Fibroblast of skin of abdomen (primary cell): ENCODE measurements at places on chromosomes 7 and 10.
A peak's percentile ranks its signal among the peaks of the same experiment; 100 is the strongest.

GRCh38 chr7:117907049-117907640 lies 33.9 kb upstream of the CTTNBP2 start:
- DNase-seq: no peak

GRCh38 chr7:99033765-99034164 lies 110.1 kb downstream of the SMURF1 start:
- DNase-seq: no peak

DNA sequence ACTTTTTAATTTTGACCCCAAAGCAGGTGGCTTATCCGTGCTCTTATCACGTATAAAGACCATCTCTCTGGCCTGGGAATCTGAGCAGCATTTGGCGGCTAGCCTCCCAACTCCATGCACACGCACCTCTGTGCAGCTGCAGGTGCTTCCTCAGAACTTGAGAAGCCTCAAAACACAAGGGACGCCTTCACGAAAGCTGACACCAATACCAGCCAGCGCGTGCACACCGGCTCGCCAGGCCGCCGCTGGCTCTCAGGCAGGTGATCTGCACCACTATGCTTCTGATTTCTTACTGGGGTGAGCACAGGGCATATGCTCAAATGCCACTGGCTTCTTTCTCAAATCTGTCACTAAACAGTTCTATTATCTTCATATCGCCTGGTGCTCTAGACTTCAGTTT lies 145.0 kb downstream of the PARD3 start:
- DNase-seq: no peak

GRCh38 chr7:45509222-45509621 lies 64.9 kb upstream of the ADCY1 start:
- DNase-seq: no peak

DNA sequence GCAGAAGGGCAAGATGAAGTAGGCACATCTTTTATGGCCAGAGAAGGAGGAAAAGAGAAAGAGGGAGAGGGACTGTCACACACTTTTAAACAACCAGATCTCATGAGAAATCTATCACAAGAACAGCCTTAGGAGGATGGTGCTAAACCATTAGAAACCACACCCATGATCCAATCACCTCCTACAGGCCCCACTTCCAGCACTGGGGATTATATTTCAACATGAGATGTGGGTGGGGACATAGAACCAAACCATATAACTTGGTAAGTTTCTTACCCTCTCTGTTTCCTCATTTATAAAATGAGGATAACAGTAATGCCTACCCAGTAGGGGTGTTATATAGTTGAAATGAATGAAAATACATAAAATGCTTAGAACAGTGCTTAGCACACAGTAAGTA lies 66.0 kb downstream of the CHCHD3 start:
- no peak for DNase-seq

GRCh38 chr10:128062881-128063563 lies 63.2 kb downstream of the MKI67 start:
- no peak for DNase-seq

GRCh38 chr7:117995850-117996650 lies 122.8 kb upstream of the CTTNBP2 start:
- DNase-seq: peak; percentile 1

DNA sequence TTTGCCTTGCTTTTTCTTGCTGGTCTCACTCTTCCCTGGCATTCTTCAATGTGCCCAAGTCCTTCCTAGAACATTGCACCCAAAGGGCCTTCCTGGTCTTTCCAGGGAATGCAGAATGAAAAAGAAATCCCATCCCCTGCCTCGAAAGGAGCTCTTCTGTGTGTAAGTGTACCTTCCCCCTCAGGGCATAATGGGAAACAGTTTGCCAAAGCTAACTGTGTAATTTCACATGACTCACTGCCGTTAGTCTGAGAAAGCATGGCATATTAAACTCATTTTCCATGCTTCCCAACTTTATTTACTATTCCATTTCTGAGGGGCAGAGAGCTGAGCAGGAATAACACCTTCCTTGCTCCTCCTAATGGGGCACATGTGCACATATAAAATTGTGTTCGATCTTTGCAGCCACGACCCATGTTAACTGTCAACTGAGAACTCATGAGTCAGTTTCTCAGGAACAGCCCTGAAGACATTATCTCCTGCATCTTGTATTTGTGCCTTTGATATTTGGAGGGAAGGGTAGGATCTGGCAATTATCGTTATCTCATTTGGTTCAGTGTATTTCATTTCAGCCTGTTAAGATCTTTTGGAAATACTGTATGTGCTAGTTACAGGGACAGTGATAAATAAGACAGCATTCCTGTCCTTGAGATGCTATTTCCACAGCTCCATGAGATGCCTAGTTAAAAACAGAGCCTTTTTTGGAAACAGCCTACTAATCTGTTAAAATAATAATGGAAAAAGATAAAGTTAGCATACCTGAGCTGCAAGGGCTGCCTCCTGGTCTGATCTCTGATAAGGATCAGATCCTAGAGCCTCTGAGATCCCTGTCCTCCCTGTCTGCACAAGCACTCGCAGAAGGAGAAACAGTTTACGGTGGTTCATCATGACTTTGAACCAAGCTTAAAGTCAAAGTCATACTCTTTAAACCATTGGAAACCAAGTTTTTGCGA lies 42.3 kb downstream of the IKZF1 start:
- no peak for DNase-seq

DNA sequence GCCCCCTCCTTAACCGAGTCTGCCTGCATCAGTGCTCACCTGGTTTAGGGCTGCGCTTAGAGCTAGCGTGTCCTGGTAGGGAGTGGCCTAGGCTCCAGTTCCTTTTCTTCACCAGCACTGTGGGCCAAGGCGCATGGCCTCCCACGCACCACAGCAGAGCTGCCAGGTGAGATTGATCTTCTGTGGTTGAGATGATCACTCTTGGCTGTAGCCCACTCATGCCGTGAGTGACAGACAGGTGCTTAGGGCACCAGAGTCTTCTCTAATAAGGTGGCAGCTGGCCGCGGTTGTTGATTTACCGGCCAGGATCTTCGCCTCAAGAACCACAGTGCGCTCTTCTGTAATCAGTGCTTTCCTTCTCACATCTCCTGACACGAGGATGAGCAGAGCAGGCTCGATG lies 157.2 kb upstream of the INSYN2A start:
- no peak for DNase-seq

DNA sequence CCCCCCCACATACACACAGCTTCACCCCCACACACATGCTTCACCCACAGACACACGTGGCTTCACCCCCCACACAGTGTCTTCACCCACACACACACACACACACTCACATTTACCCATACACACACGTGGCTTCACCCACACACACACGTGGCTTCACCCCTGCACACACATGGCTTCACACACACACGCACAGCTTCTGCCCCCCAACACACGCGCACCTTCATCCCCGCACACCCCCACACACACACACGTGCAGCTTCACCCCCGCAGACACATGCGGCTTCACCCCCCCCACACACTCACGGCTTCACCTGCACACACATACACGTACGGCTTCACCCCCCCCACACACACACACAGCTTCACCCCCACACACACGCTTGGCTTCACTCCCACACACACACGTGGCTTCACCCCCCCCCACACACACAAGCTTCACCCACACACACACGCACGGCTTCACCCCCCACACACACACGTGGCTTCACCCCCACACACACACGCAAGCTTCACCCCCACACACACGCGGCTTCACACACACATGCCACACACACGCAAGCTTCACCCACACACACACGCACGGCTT lies 82.4 kb downstream of the NKX6-2 start:
- DNase-seq: no peak

DNA sequence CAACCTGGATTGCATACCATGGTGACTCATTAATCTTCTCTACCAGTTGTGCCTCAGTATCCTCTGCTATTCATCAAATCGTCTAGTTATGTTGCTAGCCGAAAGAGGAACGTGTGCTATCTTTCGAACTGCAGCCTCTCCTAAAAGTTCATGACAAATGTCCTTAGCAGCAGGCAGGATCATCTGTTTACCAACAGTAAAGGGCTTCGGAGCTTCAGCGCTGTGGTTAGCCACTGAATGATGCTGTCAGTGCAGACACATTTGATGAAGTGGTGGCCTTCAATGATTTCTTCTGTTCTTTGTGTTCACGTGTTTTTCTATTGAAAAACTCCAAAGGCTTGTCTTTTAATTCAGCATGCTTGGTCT lies 68.8 kb downstream of the CSTF2T start:
- DNase-seq: no peak
